ENCODE measurements at places on chromosomes 11 and 22.

DNA sequence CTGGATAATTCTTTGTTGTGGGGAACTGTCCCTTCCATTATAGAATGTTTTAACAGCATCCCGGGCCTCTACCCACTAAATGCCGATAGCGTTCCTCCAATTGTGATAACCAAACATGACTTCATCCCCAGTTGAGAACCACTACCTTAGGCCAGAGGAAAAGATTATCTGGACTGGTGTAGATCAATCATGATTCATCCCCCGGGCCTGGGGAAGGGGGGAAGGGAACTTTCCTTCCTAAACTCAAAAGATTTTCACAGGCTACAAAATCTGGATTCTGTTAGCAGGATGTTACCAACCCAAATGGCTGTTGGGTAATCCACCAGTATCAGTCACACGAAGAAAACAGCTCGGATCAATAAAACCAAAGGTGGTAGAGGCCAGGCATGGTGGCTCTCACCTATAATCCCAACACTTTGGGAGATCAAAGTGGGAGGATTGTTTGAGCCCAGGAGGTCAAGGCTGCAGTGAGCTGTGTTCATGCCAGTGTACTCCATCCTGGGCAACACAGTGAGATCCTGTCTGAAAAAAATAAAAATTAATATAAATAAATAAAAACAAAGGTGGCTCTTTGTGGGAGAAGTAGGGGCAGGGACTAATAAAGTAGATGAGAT is 10.1 kb downstream of the CTR9 start:
- no peak for DNase-seq

DNA sequence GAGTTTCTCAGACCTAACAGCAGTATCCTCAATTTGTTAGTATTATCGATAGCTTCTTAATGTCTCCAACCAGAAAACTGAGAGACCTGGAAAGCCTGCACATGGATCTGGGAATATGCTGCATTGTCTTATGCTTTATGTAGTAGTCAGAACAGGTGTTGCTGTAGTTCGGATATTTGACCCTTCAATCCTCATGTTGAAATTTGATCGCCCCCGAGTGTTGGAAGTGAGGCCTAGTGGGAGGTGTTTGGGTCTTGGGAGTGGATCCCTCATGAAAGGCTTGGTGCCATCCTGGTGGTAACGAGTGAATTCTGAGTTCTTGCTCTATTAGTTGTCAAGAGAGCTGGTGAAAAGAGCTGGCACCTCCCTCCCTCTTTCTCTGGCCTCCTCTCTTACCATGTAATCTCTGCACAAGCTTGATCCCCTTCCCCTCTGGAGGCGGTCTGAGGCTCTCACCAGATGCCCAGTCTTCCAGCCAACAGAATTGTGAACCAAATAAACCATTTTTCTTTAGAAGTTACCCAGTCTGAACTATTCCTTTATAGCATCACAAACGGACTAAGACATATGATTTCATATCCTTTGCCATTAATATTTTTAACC is 227.1 kb downstream of the DDX10 start:
- no peak for DNase-seq

DNA sequence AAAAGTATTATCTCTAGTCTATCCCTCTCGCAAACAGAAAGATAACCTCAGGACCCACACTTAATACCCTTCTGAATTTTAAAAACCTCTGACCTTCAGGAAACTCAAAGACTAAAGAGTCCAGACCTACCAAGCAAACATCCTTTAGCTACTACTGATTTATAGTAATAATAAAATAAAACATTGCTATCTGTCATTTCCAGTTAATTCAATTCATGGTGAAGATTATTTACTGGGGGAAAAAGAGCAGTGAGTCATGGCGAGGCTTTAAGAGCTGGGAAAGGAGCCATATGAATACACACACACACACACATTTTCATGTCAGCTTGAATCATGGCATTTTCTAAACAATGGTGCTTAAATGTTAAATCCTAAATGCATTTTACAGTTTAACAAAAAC is 87.1 kb downstream of the FAM76B start:
- DNase-seq: no peak

DNA sequence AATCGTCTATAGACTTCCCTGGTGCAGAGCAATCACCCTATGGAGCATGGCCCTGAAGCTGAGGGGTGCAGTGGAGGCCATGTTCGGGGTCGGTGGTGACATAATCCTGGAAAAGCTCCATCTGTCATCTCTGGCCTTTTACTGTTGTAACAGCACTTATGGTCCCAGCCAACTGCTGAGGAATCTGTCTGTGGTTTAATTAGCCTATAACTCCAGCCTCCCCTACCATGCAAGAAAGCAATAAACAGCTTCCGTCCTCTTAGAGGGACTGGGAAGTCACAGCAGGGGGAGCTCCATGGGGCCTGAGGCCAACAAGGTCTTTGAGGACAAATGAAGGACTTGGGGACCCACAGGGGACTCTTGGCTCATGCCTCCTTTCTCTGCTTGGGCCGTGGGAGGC is 159.1 kb upstream of the NECTIN1 start:
- DNase-seq: no peak

DNA sequence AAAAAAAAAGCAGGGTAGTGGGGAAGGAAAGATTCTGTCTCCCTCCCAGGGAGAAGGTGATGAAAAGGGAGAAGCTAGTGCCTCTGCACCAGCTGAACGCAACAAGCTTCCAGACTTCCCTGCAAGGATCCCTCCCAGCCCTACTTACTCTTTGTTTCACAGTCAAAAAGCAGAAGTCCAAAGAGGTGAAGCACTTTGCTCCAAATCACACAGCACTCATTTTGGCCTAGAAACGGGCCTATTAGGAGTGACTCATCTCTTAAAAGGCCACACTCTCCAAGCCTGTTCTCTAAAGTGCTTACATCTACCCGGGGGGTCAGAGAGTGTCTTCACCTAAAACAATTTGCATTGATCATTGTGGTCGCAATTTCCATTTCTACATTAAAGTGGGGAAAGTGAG is 17.7 kb upstream of the GRK3 start:
- no peak for DNase-seq

GRCh38 chr22:29574762-29575450 is 6.0 kb downstream of the NIPSNAP1 start:
- DNase-seq: no peak

DNA sequence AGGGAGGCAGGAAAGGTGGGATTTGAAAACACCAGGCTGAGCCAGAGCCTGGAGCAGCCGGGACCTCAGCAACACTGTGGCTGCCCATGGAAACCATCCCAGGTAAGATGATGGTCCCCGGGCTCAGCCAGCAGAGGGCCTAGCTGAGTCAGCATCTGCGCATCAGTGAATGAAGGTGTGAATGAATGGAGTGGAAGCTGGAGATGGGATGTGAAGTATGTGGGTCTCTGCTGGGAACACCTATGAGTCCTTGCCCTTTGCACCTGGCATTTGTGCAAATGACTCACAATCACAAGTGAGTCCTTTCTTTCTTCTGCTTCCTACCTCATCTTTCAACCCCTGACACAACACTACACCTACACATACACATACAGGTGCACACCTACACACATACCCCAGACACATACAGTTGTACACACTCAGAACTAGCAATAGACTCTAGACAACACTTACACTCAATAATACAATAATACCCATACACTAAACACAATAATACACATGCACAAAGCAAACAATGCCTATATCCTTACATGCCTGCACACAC is 62.8 kb upstream of the PRDM11 start:
- DNase-seq: no peak

- DNase-seq: no peak
These were observed 88.2 kb upstream of the OR9Q1 start for GRCh38 chr11:57935402-57936049.

- DNase-seq: peak; percentile 54
These were observed 192.7 kb downstream of the NAV2 start for GRCh38 chr11:19905280-19905853.

GRCh38 chr11:65558002-65558929 is at the start of gene LTBP3:
Gene LTBP3, minus strand, starts transcription at chr11:65558359. Its CDS starts 400 bp downstream, at chr11:65557959.
- DNase-seq: peak; percentile 83

- DNase-seq: no peak
These were observed 56.8 kb downstream of the PRR5L start for GRCh38 chr11:36352922-36353321.

GRCh38 chr11:47220401-47220821 is 5.6 kb downstream of the DDB2 start:
- no peak for DNase-seq

- no peak for DNase-seq
These were observed 12.3 kb downstream of the IL17RA start for GRCh38 chr22:17097062-17097461.

DNA sequence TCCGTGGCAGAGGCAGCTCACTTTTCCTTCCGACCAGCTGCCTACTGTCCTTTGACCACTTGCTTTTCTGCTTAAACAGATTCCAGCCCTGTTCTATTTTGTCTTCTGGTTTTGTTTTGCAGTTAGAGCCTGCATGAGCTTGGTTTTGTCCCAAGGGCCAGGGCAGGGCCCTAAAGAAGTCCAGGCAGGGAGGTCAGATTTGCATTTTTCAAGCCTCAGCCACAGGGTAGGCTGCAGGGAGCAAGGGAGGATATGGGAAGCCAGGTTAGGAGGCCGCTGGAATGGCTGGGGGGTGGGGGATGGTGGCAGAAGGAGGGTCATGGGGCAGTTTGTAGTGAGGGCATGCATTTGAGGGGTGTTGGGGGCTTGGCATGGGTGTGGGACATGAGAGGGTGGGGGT is 23.1 kb downstream of the FADD start:
- DNase-seq: no peak

GRCh38 chr22:31556627-31557203 is 60.4 kb downstream of the SFI1 start:
- no peak for DNase-seq

GRCh38 chr11:3165152-3165705 is at the start of gene OSBPL5:
Gene OSBPL5, minus strand, starts transcription at chr11:3165310. Its CDS starts 36,162 bp downstream, at chr11:3129148.
- DNase-seq: peak; percentile 84

DNA sequence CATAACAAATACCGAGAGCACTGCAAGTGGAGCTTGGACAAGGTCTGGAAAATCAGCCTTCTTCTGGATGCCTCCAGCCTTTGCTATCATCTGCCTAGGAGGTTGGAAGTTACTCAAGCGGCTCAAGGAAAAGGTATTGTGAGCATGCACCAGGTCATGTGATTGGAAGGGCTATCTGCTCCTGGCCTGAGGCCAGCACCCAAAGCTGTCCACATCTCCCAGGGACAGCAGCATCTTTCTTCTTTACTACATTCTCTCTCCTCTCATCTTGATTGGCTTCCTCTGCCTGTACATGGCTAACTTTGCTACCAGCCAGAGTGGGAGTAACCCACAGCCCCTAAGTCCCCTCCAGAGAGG is 44.2 kb upstream of the AMPD3 start:
- no peak for DNase-seq

DNA sequence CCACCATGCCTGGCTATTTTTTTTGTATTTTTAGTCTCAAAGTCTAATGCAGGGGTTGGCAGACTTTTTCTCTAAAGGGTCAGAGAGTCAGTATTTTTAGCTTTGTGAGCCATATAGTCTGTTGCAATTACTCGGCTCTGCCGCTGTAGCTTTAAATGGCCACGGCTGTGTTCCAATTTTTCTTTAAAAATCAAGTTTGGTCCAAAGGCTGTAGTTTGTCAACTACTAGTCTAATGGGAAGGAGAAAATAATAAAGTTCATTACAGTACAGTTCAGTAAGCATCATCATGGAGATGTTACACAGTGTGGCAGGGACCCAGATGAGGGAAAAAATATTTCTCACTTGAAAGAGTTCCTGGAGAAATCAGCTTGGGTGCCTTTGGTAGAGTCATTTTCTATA is 107.6 kb downstream of the CSNK2A3 start:
- DNase-seq: no peak

GRCh38 chr11:106727256-106727655 is 291.0 kb downstream of the GUCY1A2 start:
- DNase-seq: no peak

GRCh38 chr11:36044636-36045035 is 100.8 kb downstream of the LDLRAD3 start:
- no peak for DNase-seq

Data from kidney (tissue), 22 donors.